Bone marrow (tissue), 2 donors: ENCODE measurements at places on chromosomes 4 and X.

- DNase-seq, result no peak
Observed at GRCh38 chrX:145865082-145865481, 47.5 kb downstream of the SLITRK2 start.

DNA sequence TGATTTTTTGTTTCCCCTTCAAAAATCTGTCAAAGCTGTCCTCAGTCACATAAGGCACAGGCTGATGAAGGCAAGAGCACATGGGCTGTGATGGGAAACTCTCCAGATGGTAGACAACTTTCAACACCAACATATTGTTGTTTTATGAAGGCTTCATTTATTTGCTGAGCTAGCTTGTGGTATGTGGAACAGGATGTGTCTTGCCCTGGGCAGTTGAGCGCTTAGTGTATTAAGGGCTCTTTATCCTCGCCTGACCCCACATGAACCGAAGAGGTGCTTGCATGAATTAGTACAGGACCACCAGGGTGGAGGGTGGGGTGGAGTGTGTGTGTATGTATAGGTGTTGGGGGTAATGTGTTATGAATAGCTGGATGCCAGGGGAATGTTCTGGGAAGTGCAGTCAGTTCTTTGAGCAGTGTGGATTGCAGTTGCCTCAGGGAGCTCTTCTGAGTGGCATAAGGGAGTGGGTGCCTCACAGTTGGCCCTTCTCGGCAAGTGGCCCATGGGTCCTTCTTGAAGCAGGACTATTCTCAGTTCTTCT is 103.1 kb downstream of the PHEX start:
- no peak for DNase-seq

GRCh38 chr4:98652996-98653395 is 5.4 kb downstream of the TSPAN5 start:
- DNase-seq, result no peak

GRCh38 chrX:119870626-119871131 is 854 bp downstream of the RNF113A start:
- DNase-seq, result peak; percentile 0

- DNase-seq, result no peak
Observed at GRCh38 chrX:45506149-45506730, 305.6 kb upstream of the DIPK2B start.

DNA sequence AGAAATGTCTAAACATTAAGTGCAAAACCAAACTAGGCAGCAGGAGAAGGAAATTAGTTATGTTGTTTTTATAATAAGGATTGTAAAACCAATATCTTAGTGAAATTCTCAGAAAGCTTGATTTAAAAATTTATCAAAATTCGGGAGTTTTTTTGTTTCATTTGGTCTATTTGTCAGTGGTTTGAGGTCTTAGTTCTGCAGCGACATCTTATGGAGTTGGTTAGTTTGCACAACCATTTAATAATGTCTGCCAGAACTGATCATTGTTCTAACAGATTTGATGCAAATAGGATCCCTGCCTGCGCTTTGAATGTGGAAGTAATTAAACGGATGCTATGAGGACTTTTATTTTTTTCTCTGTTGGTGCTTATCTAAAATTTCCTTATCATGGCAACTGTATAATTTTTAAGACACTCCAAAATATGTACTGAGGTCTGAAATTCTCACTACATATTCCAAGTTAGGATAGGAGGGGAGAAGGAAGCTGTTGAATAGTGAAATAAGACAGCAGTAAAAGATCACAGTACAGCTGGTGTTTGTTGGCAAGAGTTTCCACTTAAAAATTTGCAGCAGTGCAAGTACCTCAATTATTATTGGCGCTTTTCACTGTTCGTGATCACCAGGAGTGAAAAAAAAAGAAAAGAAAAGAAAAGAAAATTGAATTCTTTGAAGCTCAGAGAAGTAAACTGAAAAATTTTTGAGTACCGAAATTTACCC is 2521.4 kb downstream of the ARAP2 start:
- no peak for DNase-seq

DNA sequence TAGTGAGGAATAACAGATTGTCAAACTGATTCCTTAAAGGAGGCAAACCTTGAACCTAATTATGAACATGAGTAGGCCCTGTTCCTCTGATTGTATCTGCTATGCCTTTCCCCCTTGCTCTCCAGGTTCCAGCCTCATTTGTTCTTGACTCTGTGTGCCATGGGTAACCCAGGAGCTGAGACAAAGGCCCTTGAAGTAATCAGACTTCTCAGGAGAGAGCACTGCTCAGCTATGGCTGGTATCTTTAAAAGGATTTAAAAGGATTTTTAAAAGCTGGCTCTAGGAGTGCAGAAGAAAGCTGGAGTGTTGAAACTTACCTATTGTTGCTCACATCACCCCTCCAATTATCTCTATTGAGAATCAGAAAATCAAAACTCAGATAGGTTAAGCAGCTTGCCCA is 1565.5 kb upstream of the AGA start:
- DNase-seq, result no peak

DNA sequence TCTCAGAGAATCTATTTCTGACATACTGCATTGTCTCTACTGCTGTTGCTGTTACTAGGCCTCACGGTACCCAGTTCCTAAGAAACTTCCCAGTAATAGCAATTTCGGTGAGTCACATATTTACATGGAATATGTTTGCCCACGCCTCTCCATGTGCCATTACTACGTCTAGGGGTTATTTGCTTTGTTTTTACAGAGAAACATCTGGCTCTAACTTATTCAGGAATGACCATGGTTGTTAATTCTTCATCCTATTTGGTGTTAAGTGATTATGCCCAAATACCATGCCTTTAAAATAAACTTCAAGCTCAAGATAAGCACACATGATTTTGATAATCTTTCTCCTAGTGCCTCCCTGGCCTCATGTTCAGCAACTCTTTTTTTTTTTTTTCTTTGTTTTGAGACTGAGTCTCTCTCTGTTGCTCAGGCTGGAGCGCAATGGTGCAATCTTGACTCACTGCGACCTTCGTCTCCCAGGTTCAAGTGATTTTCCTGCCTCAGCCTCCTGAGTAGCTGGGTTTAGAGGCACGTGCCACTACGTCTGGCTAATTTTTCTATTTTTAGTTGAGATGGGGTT is 101.0 kb upstream of the HS3ST1 start:
- DNase-seq, result no peak

GRCh38 chrX:46571423-46572339 is 1.9 kb upstream of the CHST7 start:
- DNase-seq, result no peak

DNA sequence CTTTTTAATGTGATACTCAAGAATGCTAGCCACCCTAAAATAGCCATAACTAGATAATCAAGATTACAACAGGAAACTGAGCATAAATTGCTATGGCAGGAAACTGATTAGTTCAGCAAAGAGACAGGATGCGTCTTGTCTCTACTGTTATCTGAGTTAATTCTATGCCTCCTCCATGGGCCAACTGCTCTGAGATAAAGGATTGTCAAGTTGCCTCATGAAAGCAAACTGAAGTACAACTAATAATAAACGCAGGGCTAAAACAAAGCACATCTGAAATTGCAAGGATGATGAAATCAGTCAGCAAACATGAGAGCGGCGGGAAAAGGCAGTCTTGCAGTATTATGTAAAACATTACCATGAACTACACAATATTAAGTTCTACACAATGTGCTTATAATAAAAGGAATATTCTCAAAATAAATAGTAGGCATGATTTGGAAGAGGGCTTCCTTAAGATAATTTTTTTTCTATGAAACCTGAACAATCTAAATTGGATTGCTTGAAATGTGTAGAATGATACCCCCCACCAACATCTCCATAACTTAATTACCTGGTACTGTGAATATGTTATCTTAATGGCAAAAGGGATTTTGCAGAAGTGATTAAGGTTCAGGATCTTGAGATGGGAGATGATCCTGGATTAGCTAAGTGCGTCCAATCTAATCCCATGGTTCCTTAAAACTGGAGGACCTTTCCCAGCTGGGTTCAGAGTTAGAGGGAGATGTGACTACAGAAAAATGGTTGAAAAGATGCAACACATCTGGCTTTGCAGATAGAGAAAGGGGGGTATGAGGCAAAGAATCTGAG is 65.9 kb downstream of the ANTXR2 start:
- DNase-seq, result no peak

- no peak for DNase-seq
Observed at GRCh38 chr4:63717384-63717783, 691.9 kb downstream of the TECRL start.

- no peak for DNase-seq
Observed at GRCh38 chrX:27883468-27884092, 75.8 kb downstream of the MAGEB10 start.

GRCh38 chr4:105714071-105714521 is 5.5 kb downstream of the GSTCD start:
- no peak for DNase-seq

- no peak for DNase-seq
Observed at GRCh38 chr4:124265701-124266100, 446.8 kb downstream of the ANKRD50 start.

GRCh38 chr4:104915864-104916263 is 230.8 kb upstream of the TET2 start:
- no peak for DNase-seq

DNA sequence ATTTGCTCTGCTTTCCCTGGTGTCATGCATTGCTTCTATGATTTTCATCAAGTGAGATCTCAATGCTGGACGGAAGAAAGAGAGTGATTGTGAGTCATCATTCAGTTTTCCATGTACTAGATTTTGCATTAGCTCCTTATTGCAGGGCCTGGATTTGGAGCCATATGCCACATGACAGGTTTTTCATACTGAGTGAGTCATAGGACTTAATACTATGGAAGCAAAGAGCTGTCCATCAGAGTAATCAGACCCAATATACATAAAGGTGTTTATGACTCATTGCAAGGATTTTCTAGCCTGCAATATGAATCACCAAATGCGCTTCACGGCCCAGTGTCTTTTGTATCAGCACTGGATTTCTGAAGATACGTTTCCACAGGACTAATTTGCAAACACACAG is 11.2 kb upstream of the TFDP3 start:
- no peak for DNase-seq

DNA sequence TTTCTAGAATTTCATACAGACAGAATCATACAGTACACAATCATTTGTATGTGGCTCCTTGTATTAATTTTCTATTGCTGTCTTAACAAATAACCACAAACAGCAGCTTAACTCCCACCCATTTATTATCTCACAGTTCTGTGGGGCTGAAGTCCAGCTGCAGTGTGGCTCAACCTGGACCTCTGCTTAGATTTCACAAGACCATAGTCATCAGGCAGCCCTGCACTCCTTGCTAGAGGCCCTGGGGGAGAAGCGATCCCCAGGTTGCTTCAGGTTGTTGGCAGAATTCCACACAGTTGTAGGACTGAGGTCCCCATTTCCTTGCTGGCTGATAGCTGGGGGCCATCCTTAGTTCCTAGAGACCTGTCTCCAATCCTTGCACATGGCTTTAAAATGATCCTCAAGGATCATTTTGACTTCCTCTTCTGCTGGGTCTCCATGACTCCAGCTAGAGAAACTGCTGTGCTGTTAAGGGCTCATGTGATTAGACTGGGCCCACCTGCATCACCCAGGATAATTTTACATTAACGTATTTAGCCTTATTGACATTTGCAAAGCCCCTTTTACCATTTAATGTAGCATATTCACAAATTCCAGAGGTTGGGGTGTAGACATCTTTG is 60.9 kb upstream of the SMAD1 start:
- DNase-seq, result no peak

GRCh38 chr4:98514741-98515469 is 143.5 kb downstream of the TSPAN5 start:
- DNase-seq, result no peak

DNA sequence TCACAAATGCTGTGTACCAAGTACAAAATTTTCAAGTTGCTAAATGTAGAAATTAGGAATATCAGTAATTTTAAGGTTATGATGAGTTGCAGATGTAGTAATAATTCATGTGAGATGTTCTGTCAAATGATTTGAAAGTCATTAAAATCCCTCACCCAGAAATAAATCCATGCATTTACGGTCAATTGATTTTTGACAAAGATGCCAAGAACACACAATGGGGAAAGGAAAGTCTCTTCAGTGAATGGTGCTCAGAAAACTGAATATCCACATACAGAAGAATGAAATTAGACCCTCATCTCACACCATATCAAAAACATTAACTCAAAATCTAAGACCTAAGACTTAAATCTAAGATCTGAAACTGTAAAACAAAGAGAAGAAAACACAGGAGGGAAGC is 12.9 kb upstream of the BMPR1B start:
- DNase-seq, result no peak

DNA sequence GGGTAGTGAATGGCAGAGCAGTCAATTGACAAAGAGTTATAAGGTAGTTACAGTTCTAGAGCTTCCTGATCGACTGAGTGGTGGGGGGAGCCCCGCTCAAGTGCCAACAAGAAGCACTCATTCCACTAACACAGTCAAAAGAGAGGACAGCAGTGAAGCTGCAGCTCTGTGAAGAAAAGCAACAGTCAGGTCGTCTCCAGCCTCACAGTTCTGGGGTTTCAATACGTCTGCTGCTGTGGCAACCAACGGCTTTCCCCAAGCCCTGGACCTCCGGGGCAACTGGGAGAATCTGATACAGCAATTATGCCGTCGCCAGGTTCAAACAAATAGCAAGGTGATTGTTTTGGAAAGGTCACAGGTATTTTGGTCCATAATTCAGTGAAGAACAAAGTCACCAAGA is 30.8 kb downstream of the GPM6B start:
- DNase-seq, result no peak

- DNase-seq, result no peak
Observed at GRCh38 chr4:25809996-25810395, 52.8 kb downstream of the SEL1L3 start.

GRCh38 chr4:27703771-27704170 is 843.1 kb downstream of the STIM2 start:
- no peak for DNase-seq

GRCh38 chr4:8330821-8331574 is 61.4 kb downstream of the HTRA3 start:
- no peak for DNase-seq

GRCh38 chrX:112835019-112835418 is 5.6 kb downstream of the AMOT start:
- no peak for DNase-seq

- no peak for DNase-seq
Observed at GRCh38 chrX:76996641-76997040, 450.5 kb upstream of the FGF16 start.

DNA sequence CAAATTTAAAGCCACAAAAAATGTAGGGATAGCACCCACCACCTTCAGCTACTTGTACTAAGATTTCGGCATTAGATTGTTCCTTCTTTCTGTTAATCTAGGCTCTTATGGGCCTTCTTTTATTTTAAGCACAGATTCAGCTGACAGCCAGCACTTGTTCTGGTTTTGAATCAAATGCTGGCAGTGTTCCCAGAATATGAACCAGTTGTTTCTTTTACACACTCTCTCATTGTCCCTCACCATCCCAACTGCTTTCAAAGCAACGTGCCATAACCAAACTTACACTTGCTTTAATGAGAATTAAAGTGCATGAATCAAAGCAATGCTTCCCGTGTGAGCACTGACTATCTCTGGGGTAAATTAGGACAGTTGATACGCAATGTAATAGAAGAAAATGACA is 744.5 kb upstream of the FAM241A start:
- no peak for DNase-seq

DNA sequence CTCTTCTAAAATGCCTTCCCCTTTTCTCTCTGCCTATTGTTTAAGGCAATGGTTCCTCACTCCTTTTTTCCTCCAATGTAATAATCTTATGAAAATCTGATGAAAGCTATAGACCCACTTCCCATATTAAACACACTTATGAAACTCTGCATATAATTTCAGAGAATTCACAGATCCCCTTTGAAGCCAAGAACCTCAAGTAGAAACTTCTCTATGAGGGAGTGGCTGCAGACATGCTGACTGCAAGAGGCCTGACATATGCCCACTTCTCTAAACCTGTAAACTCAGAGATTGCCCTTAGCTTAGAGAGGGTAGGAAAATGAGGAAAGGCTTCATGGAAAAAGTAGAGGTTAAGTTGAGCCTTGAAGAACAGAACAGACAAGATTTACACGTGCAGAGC is 37.6 kb downstream of the TAB3 start:
- no peak for DNase-seq
